ENCODE measurements at places on chromosomes 4 and X. TPM values are rescaled to one million over a fixed set of nuclear protein-coding genes. Genes with fewer than 3 reads are reported as not detected.

ETDB gene
- total RNA-seq, result not detected

STEEP1 gene
- total RNA-seq, result 51.7 TPM

CD38 gene
- 0.52 TPM for total RNA-seq

FAM236A gene
- not detected for total RNA-seq

LRCH2 gene
- 7.4 TPM for total RNA-seq

SHROOM2 gene
- 6.1 TPM for total RNA-seq

MFAP3L gene
- 19.6 TPM for total RNA-seq

LAP3 gene
- total RNA-seq, result 100 TPM

GRCh38 chr4:184879271-184879670 lies 53.5 kb upstream of the ACSL1 start:
- DNase-seq, result no peak

DNA sequence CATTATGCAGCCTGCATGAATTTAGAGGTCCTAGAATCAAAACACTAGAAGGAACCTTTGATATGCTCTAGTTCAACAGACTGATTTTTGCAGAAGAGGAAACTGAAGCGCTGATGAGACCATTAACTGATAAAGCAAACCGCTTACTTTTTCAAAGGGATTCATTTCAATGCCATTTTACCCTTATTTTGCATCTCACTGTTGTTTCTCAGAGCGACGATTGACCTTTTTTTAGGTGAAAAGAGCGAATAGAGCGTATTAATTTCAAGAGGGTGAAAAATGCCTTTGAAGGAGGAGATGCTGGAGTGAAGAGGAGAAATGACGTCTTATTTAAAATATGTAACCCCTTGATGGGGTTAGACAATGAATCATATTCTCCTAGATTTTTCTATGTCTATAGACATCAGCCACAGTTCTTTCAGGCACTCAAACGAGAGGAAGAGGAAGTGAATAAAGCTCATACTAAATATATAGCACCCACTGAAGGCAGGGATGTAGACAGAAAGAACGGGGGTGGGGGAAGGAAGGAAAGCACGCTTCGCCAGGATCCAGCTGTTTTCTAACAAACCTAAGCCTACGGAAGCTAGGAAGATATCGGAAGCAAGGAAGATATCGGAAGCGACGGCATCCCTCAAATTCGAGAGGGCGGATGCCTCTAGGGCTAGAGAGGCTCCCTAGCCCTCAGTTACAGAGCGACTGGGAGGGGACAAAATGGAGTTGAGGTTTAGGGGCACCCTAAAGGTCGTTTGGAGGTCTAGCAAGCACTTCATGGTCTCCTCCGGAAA lies 848 bp downstream of the ACSL4 start:
- DNase-seq, result peak; percentile 25

- no peak for DNase-seq
These were observed 18.5 kb downstream of the PDK3 start for GRCh38 chrX:24483596-24483995.

- peak; percentile 29 for DNase-seq
These were observed 404.6 kb downstream of the PRDM5 start for GRCh38 chr4:120517966-120518365.

DNA sequence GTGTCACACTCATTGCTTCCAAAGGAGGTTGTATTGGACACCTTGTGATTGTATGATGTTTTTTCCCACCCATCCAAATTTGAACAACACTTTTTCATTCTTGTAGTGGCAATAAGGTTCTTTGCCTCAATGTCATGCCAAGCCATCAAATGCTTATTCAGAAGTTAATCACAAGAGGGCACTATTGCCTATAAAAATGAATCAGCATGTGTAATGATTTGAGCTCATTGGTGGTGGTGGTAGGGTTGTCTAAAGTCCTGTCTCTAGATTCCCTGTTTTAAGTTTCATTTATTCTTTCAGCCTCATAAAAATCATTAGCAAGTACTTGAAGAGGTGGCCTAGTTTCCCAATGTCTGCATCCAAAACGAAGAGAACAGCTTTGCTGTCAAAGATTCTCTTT lies 37.0 kb downstream of the IRS4 start:
- DNase-seq, result peak; percentile 43

- DNase-seq, result peak; percentile 43
These were observed 16.8 kb downstream of the ARHGAP6 start for GRCh38 chrX:11648705-11649519.

GRCh38 chr4:184283659-184284335 lies 66.1 kb upstream of the ENPP6 start:
- DNase-seq, result no peak

GRCh38 chrX:48043056-48043455 lies 28.4 kb downstream of the ZNF630 start:
- DNase-seq, result no peak

GRCh38 chr4:59700651-59701050 lies 1499.5 kb upstream of the ADGRL3 start:
- no peak for DNase-seq

- DNase-seq, result peak; percentile 35
These were observed 1.6 kb upstream of the NDST3 start for GRCh38 chr4:118032691-118033090.

GRCh38 chr4:15392053-15392805 lies 35.6 kb upstream of the C1QTNF7 start:
- no peak for DNase-seq

DNA sequence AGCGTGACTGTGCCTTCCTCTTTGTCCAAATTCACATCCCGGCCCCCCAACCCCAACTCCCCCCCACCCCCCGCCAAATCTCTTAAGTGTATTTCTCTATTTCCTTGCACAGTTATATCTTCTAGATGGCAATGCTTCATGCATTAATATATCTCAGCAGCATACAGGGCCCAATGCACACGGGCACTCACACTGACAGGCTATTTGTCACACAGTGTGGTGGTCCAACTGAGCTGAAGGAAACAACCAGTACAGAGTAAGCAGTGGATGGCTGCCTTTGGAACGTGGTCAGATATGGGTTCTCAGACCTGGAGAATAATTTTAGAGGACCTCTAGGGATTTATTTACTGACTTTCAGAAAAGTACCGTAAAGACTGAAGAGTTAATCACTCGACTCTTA lies 681 bp downstream of the EXOC1 start:
- DNase-seq, result no peak

DNA sequence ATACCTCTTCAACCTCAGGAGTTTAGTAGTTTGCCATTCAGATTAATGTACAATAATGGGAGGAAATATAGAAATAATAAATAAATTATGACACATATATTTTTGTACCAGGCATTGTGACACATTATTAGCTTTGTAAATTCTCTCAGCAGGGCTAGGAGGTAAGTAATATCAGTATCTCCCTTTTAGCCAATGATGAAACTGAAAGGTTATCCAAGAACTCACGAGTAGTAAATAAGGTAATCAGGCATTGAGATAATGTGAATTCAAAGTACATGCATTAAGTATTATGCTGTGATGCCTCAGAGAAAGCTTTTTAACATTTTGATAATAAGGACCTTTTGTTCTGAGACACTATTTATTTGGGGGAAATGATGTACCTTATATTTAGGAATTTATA lies 5.3 kb upstream of the ARAP2 start:
- DNase-seq, result no peak

GRCh38 chrX:153582896-153583295 lies 16.0 kb downstream of the CCNQ start:
- no peak for DNase-seq

Measured in renal cortical epithelial cell (primary cell).